ENCODE measurements at places on chromosomes 2 and 18.
A peak's percentile ranks its signal among the peaks of the same experiment; 100 is the strongest.

DNA sequence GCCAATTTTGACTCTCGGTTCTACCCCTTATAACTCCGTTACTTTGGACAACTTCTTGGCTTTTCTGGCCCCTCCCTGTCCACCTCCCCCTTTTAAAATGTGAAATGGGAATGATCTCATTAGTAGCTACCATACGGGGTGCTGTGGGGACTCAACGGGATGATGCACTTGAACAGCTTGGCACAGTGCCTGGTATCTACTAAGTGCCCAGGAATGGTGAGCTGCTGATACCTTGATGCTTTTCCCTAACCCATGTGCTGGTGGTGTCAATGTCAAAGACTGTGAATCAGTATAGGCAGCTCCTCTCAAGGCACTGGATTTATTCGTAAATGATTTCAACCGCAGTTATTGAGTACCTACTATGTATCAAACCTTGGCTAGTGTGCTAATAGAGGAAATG lies 204.2 kb downstream of the LOXHD1 start:
- DNase-seq, result no peak

DNA sequence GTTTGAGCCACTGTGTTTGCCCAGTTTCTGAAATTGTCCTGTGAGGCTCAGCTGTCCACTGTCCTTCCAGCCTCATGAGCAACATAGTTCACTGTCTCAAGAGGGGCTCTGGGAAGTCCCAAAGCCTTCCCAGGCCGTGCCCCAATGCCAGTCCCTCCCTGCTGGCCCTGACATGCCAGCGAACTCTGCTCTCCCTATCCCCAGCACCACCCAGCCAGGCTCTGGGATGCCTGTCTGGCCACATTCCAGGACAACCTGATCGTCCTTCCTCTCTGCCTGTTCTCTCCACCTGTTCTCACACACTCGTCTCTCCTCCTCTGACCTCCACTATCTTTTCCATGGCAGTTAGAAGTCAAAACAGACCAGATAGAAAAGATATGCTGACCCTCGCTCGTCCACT lies 278.0 kb upstream of the ID2 start:
- DNase-seq, result no peak

GRCh38 chr18:28834889-28835288 lies 658.0 kb upstream of the CDH2 start:
- DNase-seq, result no peak

DNA sequence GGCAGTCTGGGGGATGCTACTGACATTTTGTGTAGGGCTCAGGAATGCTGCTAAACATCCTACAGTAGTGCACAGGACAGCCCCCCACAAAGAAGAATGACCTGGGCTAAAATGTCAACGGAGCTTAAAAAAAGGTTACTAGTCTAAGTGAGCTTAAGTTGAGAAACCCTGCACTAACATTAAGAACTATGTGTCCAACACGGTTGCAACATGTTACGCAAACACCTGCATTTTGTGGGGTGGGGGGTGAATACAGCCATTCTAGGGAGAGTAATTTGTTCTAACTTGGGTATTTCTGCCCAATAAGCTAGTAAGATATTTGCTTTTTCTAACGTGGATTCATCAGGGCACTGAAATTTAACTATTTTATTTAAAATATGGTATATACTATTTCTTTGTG lies 57.9 kb downstream of the SLC8A1 start:
- no peak for DNase-seq

GRCh38 chr2:74862020-74862964 lies 28.4 kb downstream of the HK2 start:
- no peak for DNase-seq

DNA sequence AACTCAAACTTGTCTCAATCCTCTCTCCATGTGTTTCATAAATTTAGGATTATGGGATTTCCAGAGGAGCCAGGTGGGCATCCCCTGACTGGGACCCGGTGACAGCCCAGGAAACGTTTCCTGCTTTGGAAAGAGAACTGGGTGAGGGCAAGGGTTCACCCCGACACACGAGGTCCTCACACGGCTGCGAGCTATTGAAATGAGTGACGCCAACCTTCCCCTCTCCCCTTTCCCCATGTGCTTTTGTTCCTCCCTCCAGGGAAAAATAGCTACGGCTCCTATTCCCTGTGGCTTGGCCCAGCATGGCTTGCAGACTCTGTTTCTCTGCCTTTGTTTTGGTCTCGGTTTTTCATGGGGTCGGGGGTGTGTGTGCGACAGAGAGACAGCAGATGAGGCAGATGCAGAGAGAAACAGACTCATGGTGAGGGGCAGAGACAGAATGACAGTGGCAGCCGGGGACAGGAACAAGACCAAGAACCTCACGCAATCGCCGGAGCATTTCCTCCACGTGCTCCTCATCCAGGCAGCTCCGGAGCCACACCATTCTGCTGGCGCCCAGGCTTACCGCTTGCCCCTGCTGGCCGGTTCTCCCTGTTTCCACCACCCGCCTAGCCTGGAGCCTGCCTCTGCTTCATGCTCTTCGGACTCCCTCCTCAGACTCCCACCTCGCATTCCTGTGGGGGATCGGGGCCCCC lies 238.5 kb downstream of the DYSF start:
- DNase-seq, result no peak

GRCh38 chr2:69615078-69615625 lies 28.4 kb downstream of the AAK1 start:
- no peak for DNase-seq

GRCh38 chr2:220880623-220881596 lies 691.2 kb downstream of the EPHA4 start:
- DNase-seq, result no peak

DNA sequence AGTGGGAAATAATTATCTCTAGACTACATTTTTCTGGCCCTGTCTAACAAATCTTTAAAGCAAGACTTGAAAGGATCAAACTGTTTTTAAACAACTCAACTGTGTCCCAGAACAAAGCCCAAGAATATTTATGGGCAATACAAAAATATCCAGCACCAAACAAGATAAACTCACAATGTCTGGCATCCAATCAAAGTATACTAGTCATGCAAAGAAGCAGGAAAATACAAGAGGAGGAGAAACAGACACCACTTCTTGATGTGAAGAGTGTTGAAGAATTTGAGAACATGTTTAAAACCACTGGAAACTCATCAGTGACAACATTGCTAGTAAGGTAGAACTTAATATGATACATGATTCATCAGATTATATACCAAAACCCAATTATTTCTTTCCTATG lies 66.1 kb upstream of the CDC42EP3 start:
- DNase-seq, result no peak

- DNase-seq, result no peak
Observed at GRCh38 chr18:45777393-45777792, 48.1 kb upstream of the SIGLEC15 start.

DNA sequence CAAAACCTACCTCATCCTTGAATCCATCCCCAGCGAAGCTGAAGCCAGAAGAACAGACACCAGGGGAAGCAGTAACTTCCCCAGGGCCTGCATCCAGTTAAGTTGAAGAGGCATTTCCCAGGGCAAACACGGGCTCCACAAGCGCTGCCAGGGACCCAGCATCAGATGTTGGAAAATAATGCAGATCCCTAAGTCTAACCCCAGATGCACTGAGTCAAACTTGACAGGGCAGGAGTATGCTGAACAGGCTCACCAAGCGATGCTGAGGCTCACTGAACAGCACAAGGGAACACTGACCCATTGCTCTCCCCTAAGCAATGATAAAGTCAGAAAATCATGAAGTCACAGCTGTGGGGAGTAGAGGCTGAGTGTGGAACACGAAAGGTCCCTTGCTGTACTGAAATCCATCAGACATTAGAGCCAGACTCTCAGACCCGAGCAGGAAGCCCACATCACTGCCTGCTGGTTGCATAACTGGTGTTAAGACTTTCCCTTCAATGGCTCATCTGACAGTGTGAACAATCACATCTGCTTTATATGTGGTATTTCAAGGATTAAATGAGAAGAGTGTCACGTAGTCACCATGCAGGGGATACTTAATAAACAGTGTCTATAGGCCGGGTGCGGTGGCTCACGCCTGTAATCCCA lies 36.2 kb downstream of the TNS1 start:
- no peak for DNase-seq

DNA sequence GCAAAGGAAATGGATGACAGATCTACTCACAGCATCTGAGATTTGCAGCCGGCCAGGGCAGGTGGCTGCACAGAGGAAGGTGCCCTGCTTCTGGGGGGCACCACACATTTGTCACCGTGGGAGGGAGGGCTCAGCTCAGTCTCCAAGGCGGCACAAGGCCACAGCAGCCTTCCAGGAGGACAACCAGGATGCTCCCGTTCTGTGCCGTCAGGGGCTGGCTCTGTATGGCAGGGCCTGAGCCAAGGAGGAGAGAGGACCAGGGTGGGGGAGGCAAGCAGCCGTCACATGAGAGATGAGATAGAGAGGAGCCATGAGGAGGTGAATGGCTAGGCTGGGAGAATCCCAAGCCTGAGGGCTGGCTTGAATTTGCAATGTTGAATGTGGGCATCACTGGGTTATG lies 4.6 kb upstream of the BOK start:
- no peak for DNase-seq

DNA sequence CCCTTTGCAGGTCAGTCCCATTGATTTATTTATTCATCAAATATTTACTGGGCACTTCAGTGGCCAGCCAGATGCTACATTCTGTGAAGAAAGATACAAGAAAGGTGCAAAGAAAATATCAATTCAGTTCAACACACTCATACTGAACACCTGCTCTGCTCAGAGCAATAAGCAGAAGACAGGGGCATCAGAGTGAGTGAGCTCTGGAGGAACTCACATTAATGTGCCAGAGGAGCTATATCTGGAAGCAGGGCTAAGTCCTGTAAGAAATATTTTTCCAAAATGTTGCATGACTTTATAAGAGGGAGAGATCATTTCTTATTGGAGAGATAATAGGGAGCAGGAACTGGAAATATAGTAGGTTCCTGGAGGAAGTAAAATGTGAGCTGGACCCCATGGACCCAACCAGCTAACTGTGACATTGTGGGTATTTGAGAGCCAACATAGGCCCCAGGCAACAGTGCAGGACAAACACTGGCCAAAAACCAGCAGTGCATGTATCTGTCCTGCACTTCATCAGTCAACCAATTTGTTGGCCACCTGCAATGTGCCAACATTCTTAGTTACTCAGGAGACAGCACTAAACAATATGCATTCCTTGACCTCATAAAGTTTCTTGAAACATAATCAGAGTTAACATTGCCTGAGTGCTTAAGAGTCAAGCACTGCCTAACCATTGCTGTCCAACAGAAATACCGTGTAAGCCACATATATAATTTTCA lies 102.7 kb upstream of the PTPRM start:
- no peak for DNase-seq

GRCh38 chr2:141610564-141611175 lies 520.1 kb downstream of the LRP1B start:
- DNase-seq, result no peak

- DNase-seq, result no peak
Observed at GRCh38 chr2:192307530-192307929, 112.8 kb upstream of the TMEFF2 start.

DNA sequence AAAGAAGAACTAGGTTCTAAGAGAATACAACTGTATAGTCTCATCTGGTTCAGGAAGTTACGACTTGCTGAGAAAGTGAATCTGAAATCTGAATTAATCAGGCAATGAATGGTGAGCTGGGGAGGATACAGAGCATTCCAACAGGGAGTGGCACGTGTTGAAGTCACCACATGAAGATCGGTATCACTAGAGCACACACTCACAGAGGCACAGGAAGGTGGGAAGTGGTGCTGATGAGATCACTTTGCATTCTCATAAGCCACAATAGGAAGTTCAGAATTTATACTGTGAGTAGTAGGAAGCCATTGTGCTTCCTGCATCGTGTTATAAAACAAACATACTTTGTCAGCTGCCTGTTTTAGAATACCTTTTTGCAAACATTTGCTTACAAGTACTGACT lies 615.0 kb upstream of the DDX18 start:
- DNase-seq, result no peak

DNA sequence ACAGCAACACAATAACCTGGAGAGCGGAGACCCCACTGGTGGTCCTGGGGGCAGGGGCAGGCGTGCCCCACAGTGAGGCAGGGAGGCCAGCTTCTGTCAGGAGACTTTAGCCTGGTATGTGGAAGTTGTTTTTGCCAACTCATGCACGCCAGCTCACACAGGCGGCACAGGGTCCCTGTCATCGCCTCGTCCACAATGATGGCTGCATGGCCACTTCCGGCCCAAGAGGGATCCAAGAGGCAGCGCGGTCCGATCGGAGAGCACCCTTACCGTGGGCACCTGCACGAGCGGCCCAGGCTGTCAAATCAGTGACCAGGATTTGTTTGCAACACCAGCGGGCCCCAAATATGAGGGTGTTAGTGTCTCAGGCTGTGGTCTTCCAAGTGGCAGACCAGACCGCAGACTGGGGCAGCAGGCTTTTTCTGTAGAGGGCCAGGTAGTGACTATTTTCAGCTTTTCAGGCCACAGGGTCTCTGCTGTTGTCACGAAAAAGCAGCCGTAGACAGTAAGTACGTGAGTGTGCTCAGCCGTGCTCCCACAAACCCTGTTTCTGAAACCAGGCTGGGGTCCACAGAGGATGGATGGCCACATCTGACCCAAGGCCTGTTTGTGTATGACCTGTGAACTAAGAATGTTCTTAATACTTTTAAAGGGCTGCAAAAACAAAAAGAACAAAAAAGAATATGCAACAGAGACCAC lies 21.2 kb downstream of the SNED1 start:
- DNase-seq, result no peak

DNA sequence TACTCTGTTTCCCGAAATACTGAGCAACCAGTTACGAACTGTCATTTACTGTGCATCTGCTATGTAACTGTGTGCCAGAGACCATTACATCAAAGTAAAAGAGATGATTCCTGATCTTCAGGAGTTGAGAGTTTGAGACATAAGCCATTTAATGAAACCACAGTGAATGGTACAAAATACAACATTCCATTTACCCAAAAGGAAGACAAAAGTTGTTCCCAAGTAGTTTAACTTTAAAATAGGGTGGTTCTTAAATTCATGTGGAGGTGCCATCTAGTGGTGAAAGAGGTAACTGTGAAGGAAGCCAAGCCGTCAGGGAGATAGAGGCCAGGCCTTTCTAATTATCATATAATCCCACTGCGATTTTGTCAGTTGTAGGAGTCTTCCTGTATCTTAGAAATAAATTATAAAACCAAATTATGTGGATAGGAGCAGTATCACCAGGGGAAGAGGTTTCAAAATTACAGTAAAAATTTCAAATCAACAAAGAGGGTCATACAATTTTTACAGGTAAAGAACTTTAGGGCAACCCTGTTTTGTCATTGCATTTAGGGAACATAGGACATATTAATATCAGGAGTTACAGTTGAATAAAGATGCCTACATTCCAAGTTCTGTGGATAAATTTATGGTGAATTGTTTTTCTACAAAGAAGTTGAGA lies 67.7 kb downstream of the EPAS1 start:
- DNase-seq, result peak; percentile 31

GRCh38 chr18:2515908-2516625 lies 55.2 kb downstream of the METTL4 start:
- DNase-seq, result no peak

- DNase-seq, result no peak
Observed at GRCh38 chr18:51171625-51172259, 25.7 kb downstream of the MEX3C start.
